ENCODE measurements at places on chromosomes 7 and 10.

DNA sequence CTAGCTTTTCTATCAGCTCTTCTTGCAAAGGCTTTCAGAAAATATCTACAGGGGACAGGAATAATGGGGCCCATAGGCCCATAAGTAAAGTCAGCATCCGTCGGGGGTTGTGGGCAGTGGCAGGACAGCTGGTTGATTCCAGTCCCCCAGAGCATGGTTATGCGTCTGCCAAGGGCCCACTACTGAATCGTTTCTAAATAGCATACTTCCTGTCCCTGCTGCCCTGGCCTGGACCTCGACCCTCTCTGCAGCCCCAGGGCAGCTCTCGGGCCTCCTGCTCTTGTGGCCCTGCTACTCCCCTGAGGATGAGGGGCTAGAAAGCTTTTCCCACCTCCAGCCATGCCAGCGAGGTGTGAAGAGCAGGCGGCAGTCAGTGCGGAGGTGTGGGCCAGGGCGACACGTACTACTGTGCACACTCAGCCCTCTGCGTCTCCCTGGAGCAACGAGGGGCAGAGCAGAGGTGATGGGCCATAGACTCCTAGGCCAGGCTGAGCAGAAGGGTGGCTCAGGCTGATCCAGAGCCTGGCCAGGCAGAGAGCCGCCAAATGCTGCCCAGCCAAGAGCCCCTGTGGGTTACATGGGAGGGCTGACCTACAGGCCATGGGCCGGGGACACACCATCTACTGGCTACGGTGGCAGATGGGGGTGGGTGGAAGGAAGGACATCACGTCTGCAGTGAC lies 4.7 kb upstream of the OPN4 start:
- no peak for DNase-seq

- DNase-seq: no peak
Measured at GRCh38 chr10:15072358-15072757, 16.2 kb downstream of the ACBD7 start.

DNA sequence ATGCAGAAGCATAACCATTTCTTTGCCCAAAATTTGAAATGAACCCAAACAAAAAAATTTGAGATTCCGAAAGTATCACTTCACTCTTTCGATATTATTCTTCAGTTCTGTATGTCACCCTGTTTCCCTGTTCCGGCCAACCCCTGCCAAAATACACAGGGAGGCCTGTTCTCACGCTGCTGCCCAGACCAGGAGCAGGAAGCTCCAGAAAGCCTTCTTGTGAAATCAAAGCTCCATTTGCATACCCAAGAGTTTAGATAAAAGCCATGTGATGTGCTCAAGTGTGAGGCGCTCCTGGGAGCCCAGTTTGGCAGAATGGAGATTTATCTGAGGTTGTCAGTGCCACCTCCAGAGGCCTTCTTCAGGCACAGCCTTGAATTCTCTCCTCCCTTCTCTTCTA lies 236.2 kb downstream of the FGFR2 start:
- DNase-seq: no peak

- DNase-seq: no peak
Measured at GRCh38 chr10:43855667-43856210, 207.1 kb upstream of the ZNF32 start.

DNA sequence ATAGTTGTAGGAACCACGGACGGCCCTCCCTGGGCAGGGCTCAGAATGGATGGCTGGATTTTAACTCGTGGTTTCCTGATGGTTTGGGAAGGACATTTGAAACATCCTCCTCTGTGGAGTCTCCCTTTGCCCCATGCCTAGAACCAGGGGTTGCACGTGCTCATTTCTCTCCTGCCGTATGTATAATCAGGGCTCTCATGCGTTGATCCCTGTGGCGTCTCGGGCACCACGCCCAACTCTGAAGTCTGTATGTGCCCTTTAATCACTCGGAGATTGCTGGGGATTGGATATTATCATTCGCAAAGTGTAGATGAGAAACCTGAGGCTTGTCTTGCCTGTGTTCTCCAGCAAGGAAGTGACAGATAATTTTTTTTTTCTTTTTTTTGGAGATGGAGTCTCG lies 257.1 kb downstream of the CAMK1D start:
- DNase-seq: no peak

DNA sequence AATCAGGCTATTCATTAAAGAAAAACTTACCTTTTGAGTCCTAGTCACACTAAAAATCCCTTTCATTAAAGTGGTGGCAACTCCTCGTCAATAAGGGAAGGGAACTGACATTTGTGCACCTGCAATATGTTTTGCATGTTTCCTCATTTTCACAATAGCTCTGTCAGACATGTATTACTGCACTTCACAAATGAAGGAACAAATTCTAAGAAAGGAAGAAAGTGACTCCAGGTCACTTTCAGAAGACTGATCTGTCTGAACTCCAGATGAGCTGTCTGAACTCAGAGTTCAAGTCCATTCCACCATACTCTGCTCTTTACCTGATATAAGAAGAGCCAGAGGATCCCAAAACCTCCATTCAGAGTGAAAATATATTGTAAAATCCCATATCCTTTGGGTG lies 50.3 kb upstream of the GSAP start:
- no peak for DNase-seq

- DNase-seq: no peak
Measured at GRCh38 chr10:118301211-118301610, 40.9 kb downstream of the FAM204A start.

- DNase-seq: no peak
Measured at GRCh38 chr7:120856621-120857352, 1.2 kb downstream of the TSPAN12 start.

- DNase-seq: no peak
Measured at GRCh38 chr10:58820861-58821751, 308.4 kb downstream of the BICC1 start.

DNA sequence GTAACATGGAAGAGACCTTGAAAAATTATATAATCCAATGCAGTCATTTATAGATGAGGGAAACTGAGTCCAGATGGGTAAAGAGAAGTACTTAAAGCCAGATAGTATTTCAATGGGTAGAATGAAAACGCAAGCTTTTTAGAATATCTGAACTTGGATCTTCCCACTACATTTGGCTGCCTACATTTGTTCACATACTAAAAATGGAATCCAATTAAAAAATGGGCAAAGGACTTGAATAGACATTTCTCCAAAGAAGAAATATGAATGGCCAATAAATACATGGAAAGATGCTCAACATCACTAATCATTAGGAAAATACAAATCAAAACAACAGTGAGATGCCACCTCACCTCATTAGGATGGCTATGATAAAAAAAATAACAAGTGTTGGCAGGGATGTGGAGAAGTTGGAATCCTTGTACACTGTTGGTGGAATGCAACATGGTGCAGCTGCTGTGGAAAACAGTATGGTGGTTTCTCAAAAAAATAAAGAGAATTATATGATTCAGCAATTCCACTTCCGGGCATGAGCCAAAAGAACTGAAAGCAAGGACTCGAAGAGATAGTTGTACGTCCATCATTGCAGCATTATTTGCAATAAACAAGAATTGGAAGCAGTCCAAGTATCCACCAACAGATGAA lies 188.0 kb downstream of the FRMD4A start:
- DNase-seq: no peak

- DNase-seq: no peak
Measured at GRCh38 chr7:129315960-129316359, 91.1 kb downstream of the AHCYL2 start.

DNA sequence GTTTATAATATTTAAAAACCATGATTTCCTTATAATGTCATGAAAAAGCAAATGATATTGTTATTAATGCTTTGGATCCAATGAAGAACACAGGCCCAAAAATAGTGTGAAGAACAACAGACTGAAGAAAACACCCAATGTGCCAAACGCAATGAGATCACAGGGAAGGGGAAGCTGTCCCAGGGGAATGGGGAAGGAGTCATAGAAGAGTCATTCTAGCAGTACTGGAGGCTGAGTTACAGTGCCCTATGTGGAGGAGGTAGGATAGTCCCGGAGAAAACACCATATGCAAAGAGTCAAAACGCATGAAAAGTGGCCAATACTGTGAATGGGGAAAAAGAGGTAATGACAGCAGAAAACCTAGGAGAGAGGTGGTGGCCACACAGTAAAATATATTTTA lies 50.9 kb downstream of the TPK1 start:
- no peak for DNase-seq

GRCh38 chr10:122505885-122506645 lies 44.7 kb downstream of the HTRA1 start:
- no peak for DNase-seq

DNA sequence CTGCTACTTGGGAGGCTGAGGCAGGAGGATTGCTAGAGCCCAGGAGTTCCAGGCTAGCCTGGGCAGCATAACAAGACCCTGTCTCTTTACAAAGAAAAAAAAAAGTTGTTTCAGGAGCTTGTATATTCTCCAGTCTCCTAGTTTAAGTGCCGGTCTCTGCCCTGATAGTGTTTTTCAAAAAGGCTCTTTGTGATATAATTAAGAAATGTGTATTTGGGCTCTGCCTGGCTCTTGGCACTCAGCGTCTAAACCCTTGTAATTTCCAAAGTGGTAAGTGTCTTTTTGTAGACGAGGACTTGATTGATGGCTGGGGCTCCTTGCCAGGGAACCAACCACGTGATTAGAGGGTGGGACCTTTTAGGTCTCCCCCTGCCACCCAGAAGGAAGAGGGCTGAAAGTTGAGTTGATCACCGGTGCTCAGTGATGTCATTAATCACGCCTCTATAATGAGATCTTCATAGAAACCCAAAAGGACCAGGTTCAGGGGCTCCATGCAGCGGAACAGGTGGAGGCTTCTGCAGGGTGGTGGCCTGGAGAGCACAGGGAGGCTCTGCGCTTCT lies 4.4 kb downstream of the EIF3B start:
- no peak for DNase-seq

- DNase-seq: no peak
Measured at GRCh38 chr7:836429-836828, 4.2 kb downstream of the SUN1 start.

DNA sequence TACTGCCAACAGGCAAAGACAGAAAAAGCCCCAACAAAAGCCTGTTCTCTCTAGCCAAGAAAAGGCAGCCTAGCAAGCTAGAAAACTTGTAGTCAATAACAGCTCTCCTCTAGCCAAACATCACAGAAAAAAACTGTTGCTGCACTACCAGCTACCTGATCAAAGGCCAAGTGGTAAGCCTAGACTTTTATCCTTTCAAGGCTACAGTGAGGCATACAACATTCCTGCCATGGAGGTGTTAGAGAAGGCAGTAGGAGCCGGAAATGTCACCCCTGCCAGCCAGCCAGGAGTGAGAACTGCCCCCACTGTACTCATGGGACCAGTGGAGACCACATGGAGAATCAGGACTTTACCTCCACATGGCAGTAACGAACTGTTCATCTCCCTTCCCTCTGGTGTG lies 31.2 kb downstream of the CCDC126 start:
- DNase-seq: no peak

DNA sequence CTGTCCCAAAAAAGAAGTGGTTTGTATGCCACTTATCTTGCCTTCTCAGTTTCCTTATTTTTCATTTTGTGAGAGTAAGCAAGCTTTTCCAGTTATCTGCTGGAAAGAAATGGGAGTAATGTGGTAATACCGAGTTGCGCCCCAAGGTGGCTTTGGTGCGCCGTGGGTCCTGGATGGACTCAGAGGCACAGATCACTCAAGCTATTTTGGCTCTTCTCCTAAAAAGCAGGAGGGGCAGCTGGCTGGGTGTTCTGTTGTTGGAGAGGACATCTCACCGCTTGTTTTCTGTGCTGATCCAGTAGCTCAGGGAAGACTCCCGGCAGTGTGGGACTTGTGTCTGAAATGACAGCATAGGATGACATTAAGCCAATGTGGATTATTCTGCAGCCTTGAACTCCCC lies 16.4 kb downstream of the PRKRIP1 start:
- no peak for DNase-seq

- no peak for DNase-seq
Measured at GRCh38 chr7:68679459-68680234, 918.6 kb upstream of the AUTS2 start.

- no peak for DNase-seq
Measured at GRCh38 chr7:77931841-77932240, 133.3 kb downstream of the PHTF2 start.

DNA sequence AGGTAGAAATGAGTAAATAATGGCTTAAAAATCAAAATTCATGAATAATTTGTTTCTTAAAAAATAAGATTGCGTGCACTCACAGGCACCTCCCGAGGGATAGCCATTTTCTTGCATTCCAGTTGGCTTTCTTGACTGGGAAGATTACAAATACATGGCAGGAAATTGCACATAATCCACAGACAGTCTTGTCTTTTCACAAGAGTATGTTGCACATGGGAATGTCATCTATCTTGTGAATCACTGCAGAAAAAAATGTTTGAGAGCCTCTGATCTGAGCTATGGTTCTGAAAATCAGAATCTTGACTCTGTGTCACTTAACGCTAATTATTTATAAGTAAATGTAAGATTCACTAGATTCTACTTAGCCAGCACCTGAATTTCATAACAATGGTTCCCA lies 74.1 kb upstream of the PRKG1 start:
- DNase-seq: no peak

GRCh38 chr10:62688971-62689700 lies 115.4 kb upstream of the ADO start:
- DNase-seq: no peak

DNA sequence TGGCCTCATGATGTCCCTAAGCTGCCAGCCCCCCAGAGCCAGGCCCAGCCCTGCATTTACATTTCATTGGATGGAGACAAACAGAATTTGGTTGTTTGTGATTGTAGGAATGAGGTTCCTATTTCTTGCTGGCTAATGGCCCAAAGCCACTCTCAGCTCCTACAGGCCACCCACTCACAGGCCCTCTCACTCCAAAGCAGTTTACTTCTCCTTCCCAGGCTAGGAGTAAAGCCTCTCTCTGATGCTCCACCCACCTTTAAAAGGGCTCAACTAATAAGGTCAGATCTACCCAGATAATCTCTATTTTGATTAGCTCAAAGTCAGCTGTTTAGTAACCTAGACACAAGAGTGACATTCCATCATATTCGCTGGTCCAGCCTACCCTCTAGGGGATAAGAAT lies 11.2 kb upstream of the CUZD1 start:
- DNase-seq: no peak

- no peak for DNase-seq
Measured at GRCh38 chr10:49094646-49095045, 20.7 kb downstream of the VSTM4 start.
